ENCODE measurements at places on chromosomes 7 and 10.

DNA sequence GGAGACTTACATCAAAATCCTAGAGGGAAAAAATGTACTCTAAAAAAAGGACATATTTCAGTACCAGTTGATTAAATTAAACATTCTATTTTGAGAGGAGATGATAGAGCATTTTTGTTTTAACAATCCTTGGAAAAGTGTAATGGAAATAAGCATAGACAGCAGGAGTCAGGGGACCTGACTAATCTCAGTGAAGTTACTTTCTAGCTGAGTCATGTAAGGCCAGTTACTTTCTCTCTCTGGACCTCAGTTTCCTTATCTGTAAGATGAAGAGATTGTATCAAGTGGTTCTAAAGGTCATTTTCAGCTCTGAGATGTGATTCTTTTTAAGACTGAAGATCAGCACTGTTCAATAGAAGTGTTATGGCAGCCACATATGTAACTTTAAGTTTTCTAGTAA is 44.1 kb downstream of the VTI1A start:
- DNase-seq, result no peak

DNA sequence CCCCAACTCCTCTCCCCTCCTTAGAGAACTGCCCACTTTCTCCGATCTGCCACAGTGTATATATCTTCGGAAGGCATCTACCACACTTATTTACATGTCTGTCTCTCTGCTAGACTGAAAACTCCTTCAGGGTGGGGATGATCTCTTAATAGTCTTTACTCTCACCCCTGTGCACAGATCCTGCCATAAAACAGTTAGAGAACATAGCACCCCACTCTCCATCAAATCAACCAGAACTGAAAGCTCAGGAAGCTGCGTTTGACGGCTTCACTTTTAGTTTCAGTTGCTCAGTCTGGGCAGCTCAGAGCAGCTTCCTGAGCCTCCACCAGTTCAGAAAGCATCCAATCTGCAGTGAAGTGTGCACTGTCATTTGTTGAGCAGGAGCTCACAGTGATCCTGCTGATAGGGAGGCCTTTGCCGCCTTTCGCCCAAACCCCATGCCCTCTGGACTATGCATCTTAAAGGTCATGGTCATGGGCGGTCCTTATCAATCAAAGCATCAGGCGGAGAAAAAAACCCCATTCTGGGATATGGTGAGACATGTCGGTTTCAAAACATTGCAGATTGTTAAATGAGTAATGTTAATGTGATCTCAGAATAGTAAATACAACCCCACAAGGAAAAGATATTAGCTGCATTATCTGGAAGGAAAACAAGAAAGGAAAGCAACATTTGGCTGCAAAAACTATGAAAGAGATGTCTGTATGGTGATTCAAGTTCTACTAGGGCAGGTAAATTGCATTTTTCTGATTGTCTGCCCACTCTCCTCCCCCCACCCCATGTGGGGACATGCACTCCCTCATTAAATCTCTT is 167.1 kb upstream of the ADO start:
- peak; percentile 16 for DNase-seq

DNA sequence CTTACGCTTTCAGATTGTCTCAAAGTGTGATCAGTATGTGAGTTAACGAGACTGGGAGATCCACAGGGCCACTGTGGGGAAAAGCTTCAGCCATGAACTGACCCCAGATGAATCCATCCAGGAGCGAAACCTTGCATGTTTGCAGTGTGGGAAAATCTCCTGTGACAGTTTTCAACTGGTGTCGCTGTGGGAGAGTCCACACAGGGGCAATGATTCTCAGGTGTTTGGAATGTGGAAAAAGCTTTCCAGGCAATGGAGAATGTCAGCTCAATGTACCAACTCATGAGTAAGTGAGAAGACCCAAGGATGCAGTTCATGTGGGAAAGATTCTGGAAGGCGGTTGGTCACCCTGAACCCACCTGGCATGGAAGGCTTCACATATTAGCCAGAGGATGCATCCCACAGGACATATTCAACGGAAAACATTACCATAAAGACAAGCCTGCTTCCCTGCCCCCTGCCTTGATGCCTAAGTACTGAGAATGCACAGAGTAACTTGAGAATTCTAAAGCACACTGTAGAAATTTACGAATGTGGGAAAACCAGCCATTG is 204.1 kb upstream of the BMPER start:
- no peak for DNase-seq

- no peak for DNase-seq
Measured at GRCh38 chr7:132817949-132818348, 241.7 kb upstream of the PLXNA4 start.

GRCh38 chr7:29980151-29980550 is 9.4 kb downstream of the SCRN1 start:
- DNase-seq, result no peak

GRCh38 chr10:22219308-22219707 is 1.5 kb upstream of the EBLN1 start:
- no peak for DNase-seq

DNA sequence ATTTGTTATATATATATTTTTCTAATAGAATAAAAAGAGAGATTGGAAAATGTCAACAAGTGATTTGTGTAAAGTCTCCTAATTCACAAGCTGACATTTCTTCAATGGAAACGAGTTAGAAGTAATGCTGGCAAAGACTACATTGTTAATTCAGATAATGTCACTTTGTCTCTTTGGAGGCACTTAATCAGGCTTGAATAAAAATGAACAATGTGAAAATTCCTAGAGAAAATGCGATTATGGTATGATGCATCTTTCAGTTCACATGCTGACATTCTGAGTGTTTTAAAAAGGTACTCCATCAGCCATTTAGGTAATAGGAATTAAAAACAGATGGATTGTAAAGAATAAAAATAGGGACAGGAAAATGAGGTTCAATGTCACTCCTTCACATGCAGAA is 100.1 kb downstream of the SLC13A1 start:
- DNase-seq, result no peak

GRCh38 chr7:123231021-123232000 is 31.5 kb upstream of the SLC13A1 start:
- DNase-seq, result no peak

- DNase-seq, result no peak
Measured at GRCh38 chr10:128173386-128173785, 47.2 kb upstream of the MKI67 start.

- no peak for DNase-seq
Measured at GRCh38 chr7:133821171-133821570, 306.0 kb upstream of the LRGUK start.

DNA sequence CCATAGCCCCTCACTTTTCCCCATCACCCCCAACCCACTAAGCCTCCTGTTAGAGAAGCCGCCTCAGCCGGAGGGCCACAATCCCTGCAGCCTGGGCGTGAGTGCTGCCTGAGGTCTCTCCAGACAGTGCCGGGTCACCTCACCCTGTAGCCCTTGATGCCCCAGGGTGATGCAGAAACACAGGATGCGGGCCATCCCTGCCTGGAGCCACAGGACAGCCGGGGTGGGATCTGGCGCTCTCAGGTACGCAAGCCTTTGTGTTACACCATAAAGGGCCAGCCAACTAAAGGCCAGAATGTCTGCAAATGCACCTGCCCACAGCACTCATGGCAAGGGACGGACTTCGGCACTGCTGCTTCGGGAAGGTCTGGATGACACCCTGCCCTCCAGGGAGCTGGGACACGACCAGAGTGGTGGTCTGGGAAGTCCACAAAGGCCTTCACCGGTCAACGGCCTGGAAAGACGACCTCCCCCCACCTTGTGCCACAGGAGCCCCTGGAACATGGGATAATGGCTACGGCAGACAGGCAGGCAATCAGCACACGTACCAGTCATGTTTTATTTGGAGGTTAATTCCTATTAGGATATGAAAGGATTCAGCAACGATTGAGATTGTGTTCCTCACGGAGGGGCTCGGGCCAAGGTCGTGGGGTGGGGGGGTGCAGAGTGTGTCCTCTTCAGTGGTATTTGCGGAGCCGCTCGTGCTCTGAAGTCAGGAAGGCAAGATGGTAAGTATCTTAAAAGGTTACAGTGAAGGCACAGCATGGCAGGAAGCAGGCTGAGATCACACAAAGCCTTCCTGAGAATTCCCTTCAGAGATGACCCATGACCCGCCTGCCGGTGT is 8.1 kb downstream of the ATP5MF start:
- DNase-seq, result no peak

DNA sequence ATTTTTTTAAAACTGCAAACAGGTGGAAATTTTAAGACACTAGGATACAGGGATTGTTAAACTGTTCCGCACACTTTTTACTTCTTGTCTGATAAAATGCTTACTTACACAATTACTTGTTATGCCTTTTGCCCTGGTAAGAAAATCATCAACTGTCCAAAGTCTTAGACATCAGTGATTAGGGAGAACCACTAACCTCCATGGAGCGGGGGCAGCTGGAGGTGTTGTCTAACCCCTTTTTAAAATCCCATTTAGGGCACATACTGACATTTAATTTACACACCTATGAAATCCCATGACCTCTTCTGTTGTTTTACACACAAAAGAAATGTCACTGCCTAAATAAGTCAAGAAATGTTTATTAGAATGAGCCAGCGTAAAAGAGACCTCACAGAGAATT is 65.7 kb downstream of the TRIM24 start:
- DNase-seq, result no peak

GRCh38 chr7:104156842-104157277 is 51.0 kb downstream of the ORC5 start:
- DNase-seq, result no peak

GRCh38 chr7:6438427-6438826 is 9.3 kb downstream of the DAGLB start:
- peak; percentile 22 for DNase-seq

DNA sequence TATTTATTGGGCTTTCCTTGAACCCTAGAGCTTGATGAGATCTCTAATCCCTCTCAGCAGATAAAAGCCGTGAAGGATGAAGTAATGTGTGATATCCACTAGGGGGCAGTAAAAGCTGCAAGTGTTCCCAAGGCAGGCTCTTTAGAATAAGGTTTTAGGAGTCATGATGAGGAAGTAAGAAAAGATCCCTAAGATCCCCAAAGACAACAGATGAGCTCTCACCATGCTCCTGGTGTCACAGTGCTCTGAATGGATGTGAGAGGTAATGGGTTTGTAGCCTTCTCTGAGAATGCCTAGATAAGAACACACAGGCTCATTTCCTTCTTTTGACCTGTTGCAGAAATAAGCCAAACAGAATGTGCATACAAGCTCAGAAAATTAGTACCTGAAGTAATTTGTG is 70.4 kb upstream of the ITPRID1 start:
- DNase-seq, result peak; percentile 7

- no peak for DNase-seq
Measured at GRCh38 chr7:114789871-114790311, 132.0 kb upstream of the MDFIC start.

DNA sequence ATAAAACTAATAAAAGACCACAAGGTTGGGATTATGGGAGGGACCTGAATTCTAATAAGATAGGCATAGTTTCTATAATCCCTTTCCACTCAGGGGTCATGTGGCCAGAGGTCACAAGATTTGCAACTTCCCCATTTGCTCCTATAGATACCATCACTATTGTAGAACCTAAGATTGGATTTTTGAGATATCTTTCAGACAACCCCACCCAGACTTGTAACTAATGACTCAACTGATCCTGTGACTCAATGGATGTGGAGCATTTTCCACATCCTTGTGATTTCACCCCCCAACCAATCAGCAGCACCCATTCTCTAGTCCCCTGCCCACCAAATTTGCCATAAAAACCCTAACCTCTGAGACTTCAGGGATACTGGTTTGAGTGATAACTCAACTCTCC is 51.9 kb upstream of the PIK3AP1 start:
- no peak for DNase-seq

DNA sequence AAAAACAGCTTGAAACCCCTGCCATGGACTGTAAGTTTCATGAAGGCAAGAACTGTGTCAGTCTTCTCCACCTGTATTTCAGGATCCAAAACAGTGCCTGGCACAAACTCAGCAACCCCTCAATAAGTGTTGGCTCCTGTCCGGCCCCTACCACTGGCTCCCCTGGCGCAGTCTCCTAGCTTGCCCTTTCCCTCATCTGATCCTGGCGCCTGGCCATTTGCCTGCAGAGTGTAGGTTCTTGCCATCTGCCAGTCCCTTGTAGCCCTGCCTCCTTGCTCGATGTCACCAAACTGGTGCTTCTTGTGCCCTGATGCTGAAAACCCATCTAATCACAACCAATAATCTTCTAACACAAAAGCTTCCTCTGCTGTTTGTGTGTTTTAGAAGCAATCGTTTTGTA is 60.4 kb downstream of the LGI1 start:
- DNase-seq, result no peak

GRCh38 chr7:75772081-75773077 is at the start of gene CCL26:
TSS of gene CCL26 (minus strand) at chr7:75772211. CDS start at chr7:75772176, 35 bp downstream.
- DNase-seq, result no peak

DNA sequence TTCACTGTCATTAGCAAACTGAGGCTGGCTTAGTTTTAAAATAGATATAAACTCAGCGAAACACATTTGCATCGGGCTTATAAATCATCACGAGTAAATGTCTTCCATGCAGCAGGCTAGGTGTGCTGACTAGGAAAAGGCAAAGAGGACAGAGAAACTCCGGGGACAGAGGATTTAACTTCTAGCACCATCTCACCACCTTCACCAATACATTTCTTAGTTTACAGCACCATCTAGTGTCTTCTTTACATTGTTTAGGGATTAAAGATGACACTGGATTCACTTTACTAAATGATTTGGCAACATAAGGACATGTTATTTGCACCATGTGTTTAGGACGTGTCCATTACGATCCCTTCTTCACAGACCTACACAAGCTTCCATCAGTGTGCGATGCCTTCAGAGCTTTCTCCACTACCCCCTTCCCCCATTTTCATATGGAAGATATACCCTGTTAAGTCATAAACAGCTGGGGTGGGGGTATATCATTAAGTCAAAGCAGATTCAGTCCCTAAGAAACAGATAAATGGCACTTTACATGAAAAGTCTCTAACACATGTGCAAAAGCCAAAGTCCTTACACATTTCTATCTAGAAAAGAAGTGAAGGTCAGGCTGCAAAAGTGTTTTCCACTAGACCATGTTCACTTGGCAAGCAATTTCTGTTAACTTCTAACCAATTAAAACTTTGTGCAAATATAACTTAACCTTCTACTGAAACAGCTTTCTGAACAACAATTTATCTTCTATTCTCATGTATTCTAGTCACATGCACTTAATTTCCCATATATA is 103.3 kb downstream of the GRB10 start:
- peak; percentile 49 for DNase-seq
